Activated naive CD4-positive, alpha-beta T cell treated with anti-CD3 and anti-CD28 coated beads, Interleukin-2, amount 10 ng/mL, durations not matched to agents 7 days and 5 days (primary cell): ENCODE measurements at places on chromosomes 7 and 10.

DNA sequence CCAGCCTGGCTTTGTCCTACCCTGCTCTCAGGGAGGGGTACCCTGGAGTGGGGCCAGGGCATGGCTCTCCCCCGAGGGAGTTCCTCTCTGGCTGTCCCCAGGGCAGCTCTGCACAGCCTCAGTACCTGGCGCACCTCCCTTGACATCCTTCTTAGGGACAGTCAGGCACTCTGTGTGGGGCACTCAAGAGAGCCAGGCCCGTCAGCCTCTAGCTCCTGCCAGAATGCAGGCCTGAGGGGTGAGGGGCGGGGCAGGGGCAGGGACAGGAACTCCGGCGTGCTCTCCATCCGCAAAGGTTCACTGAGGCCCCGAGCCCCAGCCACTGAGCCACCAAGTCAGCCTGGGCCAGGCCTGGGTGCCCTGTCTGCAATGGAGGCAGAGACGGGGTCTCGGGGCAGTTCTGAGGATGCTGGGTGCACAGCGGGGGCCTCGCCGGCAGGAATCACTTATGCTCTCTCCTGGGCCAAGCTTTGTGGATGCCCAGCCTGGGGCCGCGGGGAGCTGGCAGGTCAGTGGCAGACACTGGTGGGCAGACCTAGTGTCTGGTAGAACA lies 10.1 kb downstream of the LIMK1 start:
- peak; percentile 31 for DNase-seq

- DNase-seq = no peak
These were observed 446.6 kb upstream of the SORCS1 start for GRCh38 chr10:107611115-107611514.

- DNase-seq = no peak
These were observed 69.5 kb downstream of the CDK13 start for GRCh38 chr7:40019558-40019957.

- no peak for DNase-seq
These were observed 828.8 kb upstream of the MBL2 start for GRCh38 chr10:53601260-53601875.

- no peak for DNase-seq
These were observed 23.4 kb downstream of the MCMBP start for GRCh38 chr10:119849031-119849789.
